ENCODE measurements at places on chromosomes 1 and 21. TPM values are rescaled to one million over a fixed set of nuclear protein-coding genes. Genes with fewer than 3 reads are reported as not detected.

FMO3 gene
- total RNA-seq: 0.64 TPM

ITLN1 gene
- total RNA-seq: not detected

CD160 gene
- total RNA-seq: under 0.01 TPM

HSPB7 gene
- total RNA-seq: 3.5 TPM

LDLRAD2 gene
- total RNA-seq: not detected
